ENCODE measurements at places on chromosomes 4 and X.

DNA sequence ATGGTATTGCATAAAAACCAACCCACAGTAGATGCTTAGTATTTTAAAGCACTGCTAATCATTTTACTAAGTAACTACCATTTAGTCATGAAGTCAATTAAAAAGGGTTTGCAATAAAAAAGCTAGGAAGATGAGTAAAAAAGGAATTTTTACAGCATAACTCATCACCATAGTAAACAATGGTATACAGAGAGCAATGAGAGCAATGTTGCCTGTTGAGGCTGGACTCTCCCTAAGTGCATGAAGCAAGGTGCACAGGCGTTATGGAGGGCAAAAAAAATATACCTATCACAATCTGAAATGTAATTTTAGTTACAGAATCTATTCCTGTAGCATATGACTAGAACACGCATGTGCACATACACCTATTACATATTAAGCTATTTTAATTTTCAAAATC, 129.6 kb upstream of the BMP3 start:
- no peak for DNase-seq

- no peak for DNase-seq
These were observed 36.0 kb downstream of the AWAT2 start for GRCh38 chrX:70013466-70014381.

GRCh38 chr4:6974138-6974848, 64.7 kb downstream of the TBC1D14 start:
- peak; percentile 77 for DNase-seq

DNA sequence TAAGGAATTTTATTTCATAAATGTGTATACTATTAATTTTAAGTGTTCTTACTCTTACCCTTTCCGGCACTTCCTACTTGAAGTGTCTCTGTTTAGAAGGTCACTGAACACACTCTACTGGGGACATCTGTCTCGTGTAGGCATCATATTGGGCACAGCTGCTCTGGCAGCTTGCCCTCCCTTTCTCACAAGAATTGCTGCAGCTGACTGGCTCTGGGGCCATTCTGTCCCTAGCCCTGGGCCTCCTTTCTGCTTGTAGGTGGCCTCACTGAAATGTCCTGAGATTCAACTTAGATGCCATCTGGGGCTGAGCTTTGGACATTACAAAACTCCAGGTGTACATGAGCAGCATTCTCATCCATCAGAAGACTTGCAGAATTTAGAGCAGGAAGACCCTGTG, 49.6 kb downstream of the SMAD1 start:
- DNase-seq: no peak

DNA sequence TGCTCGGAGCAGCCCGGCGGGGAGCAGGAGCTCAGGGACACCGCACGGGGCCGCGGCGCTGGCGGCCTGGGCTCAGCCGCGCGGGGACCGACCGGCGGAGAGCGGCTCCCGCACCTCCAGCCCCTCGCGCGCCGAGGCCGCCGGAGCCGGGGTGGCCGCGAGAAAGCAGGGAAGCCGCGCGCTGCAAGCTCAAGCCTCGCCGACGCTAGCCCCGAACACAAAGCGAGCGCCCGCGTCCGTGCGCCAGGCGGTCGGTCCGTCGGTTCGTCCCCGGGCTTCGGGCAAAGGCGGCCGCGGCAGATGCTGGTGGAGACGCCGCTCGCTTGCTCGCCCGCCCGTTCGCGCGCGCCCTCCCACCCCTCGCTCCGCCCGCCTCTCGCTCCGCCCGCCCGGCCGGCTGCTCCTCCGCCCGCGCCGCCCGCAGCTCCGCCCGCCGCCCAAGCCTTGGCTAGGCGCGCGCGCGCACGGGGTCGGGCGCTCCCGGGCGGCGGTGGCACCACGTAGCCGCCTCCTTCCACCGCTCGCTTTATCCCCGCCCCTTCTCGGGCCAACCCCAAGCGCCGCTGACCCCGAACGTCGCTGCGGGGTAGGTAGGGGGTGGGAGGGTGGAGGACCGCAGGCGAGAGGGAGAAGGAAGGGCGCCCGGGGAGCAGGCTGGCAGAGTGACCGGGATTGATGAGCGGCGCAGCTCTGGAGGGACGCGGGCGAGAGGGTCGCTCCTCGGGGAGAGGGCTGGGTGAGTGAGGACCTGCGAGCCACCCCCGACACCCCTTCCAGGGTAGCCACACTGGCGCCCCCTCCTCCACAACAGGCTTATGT, at the start of gene TSPAN5:
TSS of gene TSPAN5 (minus strand) at position 325 of the 819 bp plus-strand sequence.
- DNase-seq: peak; percentile 89

- peak; percentile 63 for DNase-seq
These were observed 42.7 kb upstream of the RASSF6 start for GRCh38 chr4:73662709-73663546.

DNA sequence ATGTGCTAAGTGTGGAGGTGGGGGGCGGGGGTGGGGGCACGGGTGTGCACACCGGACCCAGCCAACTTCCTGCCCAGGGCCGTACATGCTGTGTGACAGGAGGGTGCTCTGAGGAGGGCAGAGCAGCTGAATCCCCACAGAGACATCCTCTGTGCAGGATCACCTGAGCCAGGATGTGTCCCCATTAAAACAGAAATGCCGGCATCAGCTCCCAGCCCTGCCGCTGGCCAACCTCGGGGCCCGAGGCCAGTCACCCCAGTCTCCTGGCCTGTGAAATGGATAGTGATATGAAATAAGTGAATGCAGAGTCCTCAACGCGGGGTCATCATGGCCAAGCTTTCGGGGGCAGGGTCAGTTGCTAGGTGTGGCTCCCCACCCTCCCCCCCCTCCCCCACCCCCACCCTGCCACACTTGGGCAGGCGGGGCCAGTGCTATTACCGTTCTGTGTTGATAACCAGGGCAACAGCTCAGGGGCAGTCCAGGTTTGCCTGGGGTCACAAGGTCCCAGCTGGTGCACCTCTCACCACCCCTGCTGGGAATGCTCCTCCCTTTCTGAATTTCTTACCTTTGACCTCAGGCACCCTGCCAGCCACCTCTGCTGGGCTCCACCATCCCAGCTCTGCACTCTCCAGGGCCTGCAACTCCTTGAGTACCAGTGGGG, 227.2 kb upstream of the PSAPL1 start:
- DNase-seq: no peak

DNA sequence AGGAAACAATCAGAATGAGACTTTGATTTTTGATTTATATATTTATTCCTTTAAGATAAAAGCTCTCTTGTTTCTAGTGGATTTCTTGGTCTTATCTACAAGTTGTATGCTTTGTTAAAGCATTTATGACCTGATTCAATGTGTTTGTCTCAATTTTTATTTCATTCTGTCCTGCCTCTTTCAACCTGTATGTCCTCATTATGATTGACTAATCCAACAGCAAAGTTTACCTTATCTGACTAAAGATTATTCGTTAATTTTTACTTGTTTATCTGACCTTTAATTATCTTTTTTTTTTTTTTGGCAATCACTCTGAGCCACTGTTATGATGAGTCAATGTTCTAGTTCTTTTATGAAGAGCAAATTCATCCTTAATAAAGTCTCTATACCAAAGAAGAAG, 54.9 kb downstream of the UGT2A3 start:
- DNase-seq: no peak

DNA sequence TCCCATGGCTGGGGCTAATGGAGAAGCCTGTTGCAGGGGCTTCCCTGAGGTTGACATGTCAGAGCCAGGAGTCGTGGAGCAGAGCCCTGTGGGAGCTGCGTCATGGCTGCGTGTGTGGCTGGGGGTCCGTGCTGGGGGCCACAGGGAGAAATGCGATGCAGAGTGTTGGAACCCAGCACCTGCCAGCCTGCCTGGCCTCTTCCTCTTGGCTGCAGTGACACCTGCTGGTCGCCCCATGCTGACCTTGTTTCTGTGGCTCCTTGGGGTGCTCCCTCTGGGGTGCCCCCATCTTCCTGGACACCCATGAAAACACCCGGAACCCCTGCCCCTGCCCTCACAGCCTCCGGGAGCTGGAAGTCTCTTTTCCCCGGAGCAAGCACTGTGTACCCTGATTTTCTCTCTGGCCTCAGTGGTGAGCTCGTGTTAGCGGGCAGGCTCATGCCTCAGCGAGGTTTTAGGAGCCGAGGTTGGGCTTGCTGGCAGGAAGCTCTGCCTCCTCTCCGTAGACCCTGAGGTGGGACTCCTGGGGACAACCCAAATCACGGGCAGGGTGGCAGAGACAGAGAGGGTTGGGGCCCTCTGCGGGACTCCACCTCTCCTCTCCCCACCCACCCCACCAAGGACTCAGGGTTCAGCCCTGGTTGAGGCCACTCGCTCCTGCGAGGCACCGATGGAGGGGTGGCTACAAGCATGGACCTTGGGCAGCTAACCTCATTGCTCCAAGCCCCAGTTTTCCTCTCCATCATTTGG, 103.7 kb downstream of the SORCS2 start:
- DNase-seq: peak; percentile 30

- DNase-seq: peak; percentile 65
These were observed 209.3 kb downstream of the CHIC2 start for GRCh38 chr4:53854991-53855568.

DNA sequence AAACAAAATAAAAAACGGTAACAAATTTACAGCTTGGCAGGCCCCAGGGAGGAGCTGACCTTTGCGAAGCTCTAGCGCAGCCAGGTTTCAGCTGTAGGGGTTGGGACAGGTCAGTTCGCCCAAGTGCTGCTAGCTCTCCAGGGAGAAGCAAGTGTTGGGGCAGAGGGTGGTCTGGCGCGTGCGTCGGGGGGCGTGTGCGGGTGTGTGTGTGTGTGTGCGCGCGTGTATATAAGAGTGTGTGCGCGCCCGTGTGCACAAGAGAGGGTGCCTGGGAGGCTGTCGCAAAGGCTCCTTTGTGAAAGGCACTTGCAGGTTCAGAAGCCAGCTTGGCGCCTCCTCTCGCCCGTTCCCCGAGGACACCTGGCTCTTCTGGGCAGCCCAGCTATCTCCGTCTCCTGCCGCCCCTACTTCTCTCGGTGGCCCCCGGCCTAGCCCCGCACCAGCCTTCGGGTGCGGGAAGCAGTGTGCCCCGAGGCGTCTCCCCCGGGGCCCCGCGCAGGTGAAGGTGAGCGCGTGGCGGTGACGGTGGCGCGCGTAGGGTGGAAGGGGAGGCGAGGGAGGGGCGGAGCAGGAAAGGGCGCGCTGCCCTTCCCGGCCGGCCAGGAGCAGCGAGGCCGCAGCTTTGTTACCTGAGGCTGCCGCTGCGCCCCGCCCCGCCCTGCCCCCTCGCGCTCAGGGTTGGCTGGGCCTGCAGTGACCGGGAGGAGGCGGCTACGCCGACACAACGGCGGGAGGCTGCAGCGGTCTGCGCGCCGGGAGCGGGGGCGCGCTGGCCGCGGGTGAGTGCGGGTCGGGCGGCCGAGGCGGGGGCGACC, at the start of gene FHDC1:
TSS of gene FHDC1 (plus strand) at position 693 of the 815 bp plus-strand sequence. CDS start 6,735 bp downstream, outside the sequence.
- DNase-seq: peak; percentile 38

- no peak for DNase-seq
These were observed 133.6 kb upstream of the GRPR start for GRCh38 chrX:15989716-15990115.

DNA sequence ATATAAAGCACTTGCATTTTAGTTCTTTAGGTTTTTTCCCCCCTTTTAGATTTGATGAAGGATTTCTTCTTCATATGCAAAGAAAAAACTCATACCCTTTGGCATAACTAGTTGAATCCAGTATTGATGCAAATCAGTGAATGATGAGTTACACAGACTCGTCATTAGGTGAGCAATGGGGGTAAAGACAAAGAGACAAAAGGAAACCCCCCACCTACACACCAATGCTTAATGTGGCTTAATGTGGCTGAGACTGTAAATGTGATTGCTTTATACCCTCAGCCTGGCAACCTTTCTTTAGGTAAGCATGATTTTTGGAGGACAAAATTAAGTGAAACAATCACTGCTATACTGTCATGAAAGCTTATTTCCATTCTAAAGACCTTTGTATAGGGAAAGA, 39.5 kb downstream of the CD40LG start:
- DNase-seq: no peak

DNA sequence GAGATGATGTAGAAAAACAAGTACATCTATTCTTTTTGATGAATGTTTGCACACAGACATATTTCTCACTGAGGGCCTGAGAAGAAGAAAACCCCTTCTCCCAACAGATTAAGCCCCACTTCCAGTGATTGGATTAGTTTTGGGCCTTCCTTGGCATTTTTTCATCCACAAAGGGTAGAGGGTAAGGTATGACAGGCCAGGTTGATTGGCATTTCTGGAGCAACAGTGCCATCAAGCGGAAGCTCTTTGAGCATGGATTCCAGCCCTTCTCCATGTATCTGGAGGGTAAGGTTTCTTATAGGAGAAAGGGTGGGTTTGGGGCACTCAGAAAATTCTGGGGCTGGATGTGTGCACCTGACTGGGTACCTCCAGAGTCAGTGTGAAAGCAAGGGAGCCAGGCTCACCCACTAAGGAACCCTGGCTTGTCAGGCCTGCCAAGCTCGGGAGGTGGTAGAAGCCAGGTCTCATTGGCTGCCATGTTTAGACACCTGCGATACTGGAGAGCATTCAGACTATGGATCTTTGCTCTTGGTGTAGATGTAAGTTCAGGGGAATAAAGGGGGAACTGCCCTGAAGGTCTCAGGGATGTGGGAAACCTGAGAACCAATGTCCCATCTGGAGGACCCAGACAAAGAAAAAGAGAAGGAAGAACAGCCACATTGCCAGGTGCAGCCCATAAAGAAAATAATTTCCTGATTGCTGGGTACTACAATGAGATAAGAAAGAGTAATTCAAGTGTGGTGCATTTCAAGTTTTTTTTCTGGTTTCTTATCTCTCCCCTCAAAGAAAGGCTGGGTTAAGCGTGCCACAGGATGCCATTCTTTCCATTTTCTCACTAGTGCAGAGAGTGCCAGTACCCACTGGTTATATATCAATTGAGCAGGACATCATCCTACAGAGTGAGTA, 222.3 kb upstream of the AGTR2 start:
- DNase-seq: no peak

- DNase-seq: no peak
These were observed 33.9 kb downstream of the PDK3 start for GRCh38 chrX:24498975-24499374.

DNA sequence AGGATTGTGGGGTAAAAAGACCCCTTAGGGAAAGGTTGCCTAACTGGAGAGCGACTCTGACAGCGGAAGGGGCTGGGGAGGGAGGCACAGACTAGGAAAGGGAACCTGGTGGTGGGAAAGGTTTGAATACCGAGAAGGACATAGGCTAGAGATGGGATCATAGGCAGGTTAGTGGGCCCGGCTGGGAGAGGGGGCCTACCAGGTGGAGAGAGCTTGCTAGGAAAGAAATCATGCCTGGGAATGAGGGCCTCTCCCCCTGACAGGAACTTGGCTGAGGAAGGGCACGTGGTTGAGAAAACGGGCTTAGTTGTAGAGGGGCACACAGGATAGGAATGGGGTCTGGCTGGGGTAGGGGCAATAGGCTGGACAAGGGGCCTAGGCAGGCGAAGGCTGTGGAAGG, 4.4 kb downstream of the OTUD6A start:
- no peak for DNase-seq

DNA sequence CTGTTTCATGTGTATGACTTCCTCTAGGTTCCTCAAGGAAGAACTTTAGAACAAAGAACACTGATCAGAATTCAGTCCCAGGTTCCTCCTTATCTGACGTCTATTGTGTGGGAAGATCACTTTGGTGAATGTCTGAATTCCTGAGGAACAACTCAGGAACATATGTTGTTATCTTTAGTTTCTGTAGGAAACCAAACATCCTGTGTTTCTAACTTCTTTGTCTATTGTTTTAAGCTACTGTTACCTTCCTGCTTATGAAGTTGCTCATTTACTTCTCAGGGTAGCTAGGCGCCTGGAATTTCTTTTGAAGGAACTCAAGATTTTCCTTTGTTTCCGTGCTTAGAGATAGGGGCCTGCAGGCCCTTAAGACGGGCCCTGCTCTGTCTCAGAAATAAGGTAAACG, 46.2 kb downstream of the MAGEB5 start:
- no peak for DNase-seq
